Panc1 (cell line): ENCODE measurements at places on chromosomes 2 and 18.
A peak's percentile ranks its signal among the peaks of the same experiment; 100 is the strongest.

GRCh38 chr2:26179446-26179913 is 6.6 kb downstream of the GAREM2 start:
- DNase-seq, result no peak
- H3K27me3 ChIP-seq, result no peaks in the 10 kb centered on the region
- H3K4me3 ChIP-seq, result peak overlapping the region; percentile 44
- no peaks in the 10 kb centered on the region for H3K36me3 ChIP-seq
- H3K4me1 ChIP-seq, result peaks cover 11% of the 10 kb centered on the region

DNA sequence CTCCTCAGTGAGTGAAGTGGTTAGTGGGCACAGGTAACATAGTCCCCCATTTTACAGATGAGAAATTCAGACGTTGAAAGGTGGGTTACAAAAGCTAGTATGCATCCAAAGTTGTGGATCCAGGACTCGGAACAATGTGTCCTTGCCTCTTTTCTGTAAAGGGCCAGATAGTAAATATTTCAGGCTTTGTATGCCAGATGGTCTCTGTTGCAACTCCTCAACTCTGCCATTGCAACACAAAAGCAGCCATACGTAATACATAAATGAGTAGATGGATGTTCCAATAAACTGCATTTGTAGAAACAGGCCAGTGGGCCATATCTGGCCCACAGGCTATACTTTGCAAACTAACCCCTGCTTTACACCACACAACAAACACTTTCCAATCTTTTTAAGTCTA is 166.6 kb upstream of the PKDCC start:
- no peak overlapping the region for H3K4me3 ChIP-seq
- H3K27ac ChIP-seq, result no peak overlapping the region
- H3K27me3 ChIP-seq, result no peaks in the 10 kb centered on the region
- H3K4me1 ChIP-seq, result no peaks in the 10 kb centered on the region
- no peak for DNase-seq

- no peaks in the 10 kb centered on the region for H3K4me1 ChIP-seq
- no peaks in the 10 kb centered on the region for H3K36me3 ChIP-seq
- H3K27ac ChIP-seq, result no peak overlapping the region
- DNase-seq, result no peak
- no peaks in the 10 kb centered on the region for H3K27me3 ChIP-seq
- no peak overlapping the region for H3K4me3 ChIP-seq
Observed at GRCh38 chr18:37230768-37231167, 334.8 kb downstream of the CELF4 start.

- no peak overlapping the region for H3K4me3 ChIP-seq
- H3K27me3 ChIP-seq, result no peaks in the 10 kb centered on the region
- no peaks in the 10 kb centered on the region for H3K4me1 ChIP-seq
- H3K27ac ChIP-seq, result no peak overlapping the region
- no peaks in the 10 kb centered on the region for H3K36me3 ChIP-seq
Observed at GRCh38 chr2:240288087-240288521, 147.4 kb upstream of the GPC1 start.

- no peaks in the 10 kb centered on the region for H3K36me3 ChIP-seq
- H3K4me3 ChIP-seq, result no peak overlapping the region
- no peak for DNase-seq
Observed at GRCh38 chr2:55761024-55761423, 67.4 kb upstream of the PNPT1 start.

DNA sequence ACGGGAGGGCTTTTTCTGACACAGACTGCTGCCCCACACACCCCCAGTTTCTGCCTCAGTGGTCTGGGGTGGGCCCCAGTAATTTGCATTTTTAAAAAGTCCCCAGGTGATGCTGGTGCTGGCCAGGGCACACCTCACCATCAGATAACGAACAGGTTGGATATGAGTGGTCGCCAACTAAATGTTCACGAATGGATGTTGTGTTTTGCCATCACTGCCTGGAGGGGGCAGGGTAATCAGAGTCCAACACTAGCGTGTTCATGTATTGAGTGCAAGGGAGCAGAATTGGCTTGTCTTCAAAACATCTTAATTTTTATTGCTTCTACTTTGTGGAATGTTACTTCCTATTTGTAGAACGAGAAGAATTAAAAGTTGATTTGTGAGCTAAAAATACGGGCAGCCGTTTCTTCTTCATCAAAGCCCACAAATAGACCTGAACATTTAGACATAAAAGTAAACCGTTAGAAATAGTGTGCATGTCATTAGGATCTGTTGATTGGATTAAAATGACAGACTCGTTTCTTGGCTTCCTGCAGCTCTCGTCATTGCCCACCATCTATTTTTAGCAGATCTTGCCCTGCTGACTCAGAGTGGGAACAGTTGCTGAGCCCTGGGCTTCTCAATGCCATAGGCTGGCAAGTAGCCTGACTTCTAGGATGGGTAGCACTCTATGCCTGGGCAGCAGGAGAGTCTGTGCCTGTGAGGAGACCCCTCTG is 45.2 kb downstream of the NCK2 start:
- peaks cover 2% of the 10 kb centered on the region; the same call in 1 of the 2 replicates for H3K4me1 ChIP-seq
- H3K4me3 ChIP-seq, result no peak overlapping the region
- no peak overlapping the region for H3K27ac ChIP-seq
- DNase-seq, result no peak
- no peaks in the 10 kb centered on the region for H3K27me3 ChIP-seq
- no peaks in the 10 kb centered on the region for H3K36me3 ChIP-seq

- no peak for DNase-seq
- no peak overlapping the region for H3K4me3 ChIP-seq
- H3K27me3 ChIP-seq, result no peaks in the 10 kb centered on the region
- no peaks in the 10 kb centered on the region for H3K36me3 ChIP-seq
- H3K4me1 ChIP-seq, result no peaks in the 10 kb centered on the region
Observed at GRCh38 chr2:105121434-105121833, 83.6 kb downstream of the MRPS9 start.

GRCh38 chr2:61928826-61929461 is 23.5 kb downstream of the COMMD1 start:
- H3K27me3 ChIP-seq, result no peaks in the 10 kb centered on the region
- no peaks in the 10 kb centered on the region for H3K4me1 ChIP-seq
- no peaks in the 10 kb centered on the region for H3K36me3 ChIP-seq
- no peak overlapping the region for H3K27ac ChIP-seq
- H3K4me3 ChIP-seq, result no peak overlapping the region
- no peak for DNase-seq

GRCh38 chr2:57962861-57963260 is 83.7 kb upstream of the VRK2 start:
- H3K4me1 ChIP-seq, result no peaks in the 10 kb centered on the region
- H3K4me3 ChIP-seq, result no peak overlapping the region
- no peak for DNase-seq
- no peaks in the 10 kb centered on the region for H3K36me3 ChIP-seq
- no peaks in the 10 kb centered on the region for H3K27me3 ChIP-seq

DNA sequence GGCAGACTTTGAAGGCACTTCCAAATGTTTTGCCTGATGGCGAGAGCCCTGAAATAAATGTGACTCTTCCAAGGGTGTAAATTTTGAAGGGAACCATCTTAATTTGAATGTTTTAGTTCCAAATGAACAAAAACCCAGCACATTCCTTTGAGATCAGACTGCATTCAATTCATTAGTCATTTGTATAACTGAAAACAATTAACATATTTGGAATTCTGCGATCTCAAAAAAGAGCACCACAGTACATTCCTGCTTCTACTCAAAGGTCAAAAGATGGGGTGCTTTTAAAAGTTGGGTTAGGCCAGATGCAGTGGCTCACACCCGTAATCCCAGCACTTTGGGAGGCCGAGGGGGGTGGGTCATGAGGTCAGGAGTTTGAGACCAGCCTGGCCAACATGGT is 38.2 kb upstream of the CHRNA1 start:
- no peaks in the 10 kb centered on the region; the same call in none of the 2 replicates for H3K36me3 ChIP-seq
- no peaks in the 10 kb centered on the region for H3K4me1 ChIP-seq
- no peak overlapping the region for H3K4me3 ChIP-seq
- no peaks in the 10 kb centered on the region for H3K27me3 ChIP-seq

- no peaks in the 10 kb centered on the region for H3K36me3 ChIP-seq
- H3K4me3 ChIP-seq, result no peak overlapping the region
- H3K4me1 ChIP-seq, result peaks cover 4% of the 10 kb centered on the region; the same call in 1 of the 2 replicates
- DNase-seq, result no peak
- H3K27ac ChIP-seq, result no peak overlapping the region
Observed at GRCh38 chr2:173753441-173753840, 211.7 kb downstream of the SP3 start.

GRCh38 chr2:171846894-171847293 is 47.1 kb downstream of the SLC25A12 start:
- H3K27ac ChIP-seq, result no peak overlapping the region
- no peaks in the 10 kb centered on the region for H3K27me3 ChIP-seq
- no peaks in the 10 kb centered on the region for H3K4me1 ChIP-seq
- no peaks in the 10 kb centered on the region for H3K36me3 ChIP-seq
- DNase-seq, result no peak

GRCh38 chr2:136016836-136017235 is 31.4 kb upstream of the DARS1 start:
- no peak overlapping the region for H3K4me3 ChIP-seq
- H3K4me1 ChIP-seq, result no peaks in the 10 kb centered on the region

DNA sequence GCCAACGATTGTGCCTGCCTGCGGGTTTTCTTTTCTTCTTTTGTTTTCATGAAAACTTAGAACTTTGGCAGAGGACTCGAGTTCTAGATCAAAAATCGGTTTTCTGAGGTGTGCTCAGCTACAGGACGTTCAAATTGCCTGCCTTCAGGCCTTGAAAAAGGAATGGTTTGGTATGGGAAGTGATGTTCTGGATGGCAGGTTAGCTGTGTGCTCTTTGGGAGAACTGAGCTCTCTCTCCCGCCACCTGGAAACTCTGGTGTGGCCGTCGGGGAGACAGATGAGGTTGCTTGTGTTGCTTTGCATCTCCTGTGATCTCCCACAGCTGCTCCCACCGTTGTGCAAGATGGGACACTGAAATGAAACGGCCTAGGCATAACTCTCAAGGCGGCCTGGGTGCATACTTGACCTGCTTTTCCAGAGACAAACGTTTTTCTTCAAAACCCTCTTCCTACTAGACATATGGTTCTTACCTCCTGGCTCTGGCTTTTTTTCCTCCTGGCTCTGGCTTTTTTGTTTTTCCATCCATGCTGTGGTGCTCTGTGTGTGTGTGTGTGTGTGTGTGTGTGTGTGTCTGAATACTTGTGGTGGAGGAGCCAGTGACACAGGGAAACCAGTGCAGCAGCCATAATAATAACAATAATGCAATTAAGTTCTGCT is 2.0 kb downstream of the FMNL2 start:
- peak overlapping the region; percentile 88 for H3K27ac ChIP-seq
- H3K27me3 ChIP-seq, result no peaks in the 10 kb centered on the region
- peak overlapping the region; percentile 88 for H3K4me3 ChIP-seq
- no peaks in the 10 kb centered on the region for H3K36me3 ChIP-seq
- DNase-seq, result no peak

GRCh38 chr2:105883911-105884694 is 139.4 kb downstream of the NCK2 start:
- no peak overlapping the region for H3K27ac ChIP-seq
- H3K4me1 ChIP-seq, result no peaks in the 10 kb centered on the region
- H3K27me3 ChIP-seq, result no peaks in the 10 kb centered on the region
- no peak overlapping the region for H3K4me3 ChIP-seq
- H3K36me3 ChIP-seq, result no peaks in the 10 kb centered on the region
- no peak for DNase-seq

- no peaks in the 10 kb centered on the region for H3K36me3 ChIP-seq
- DNase-seq, result no peak
- no peak overlapping the region for H3K4me3 ChIP-seq
- no peaks in the 10 kb centered on the region for H3K4me1 ChIP-seq
- H3K27ac ChIP-seq, result no peak overlapping the region
Observed at GRCh38 chr2:222842491-222843174, 18.2 kb upstream of the ACSL3 start.

DNA sequence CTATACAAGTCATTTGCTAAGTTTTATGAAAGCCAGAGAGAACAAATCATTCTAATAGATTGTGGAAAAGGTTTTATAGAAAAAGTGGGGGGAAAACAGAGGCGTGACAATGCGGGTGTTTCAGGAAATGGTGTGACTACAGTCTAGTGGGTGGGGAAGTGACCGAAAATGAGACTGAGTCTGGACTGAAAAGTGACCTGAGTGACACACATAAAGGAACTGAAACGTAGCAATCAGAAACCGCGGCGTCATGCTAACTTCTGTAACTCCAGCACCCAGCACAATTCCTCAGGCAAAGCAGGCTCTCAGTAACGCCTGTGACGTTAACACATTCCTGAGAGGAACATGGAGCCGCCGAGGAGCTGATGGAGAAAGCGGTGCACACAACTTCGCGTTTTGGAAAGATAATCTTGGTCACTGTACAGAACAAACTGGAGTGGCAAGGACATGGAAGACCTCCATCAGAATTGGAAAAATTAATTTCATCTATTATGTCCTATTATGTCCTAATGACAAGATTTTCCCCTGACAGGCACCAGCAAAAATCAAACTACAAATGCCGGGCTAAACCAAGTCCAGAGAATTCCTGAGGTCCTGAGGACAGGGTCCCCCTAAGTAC is 1.4 kb upstream of the CD226 start:
- H3K4me3 ChIP-seq, result no peak overlapping the region
- H3K4me1 ChIP-seq, result no peaks in the 10 kb centered on the region

- no peak for DNase-seq
- no peaks in the 10 kb centered on the region for H3K36me3 ChIP-seq
- no peaks in the 10 kb centered on the region for H3K4me1 ChIP-seq
- H3K4me3 ChIP-seq, result no peak overlapping the region
- no peaks in the 10 kb centered on the region for H3K27me3 ChIP-seq
Observed at GRCh38 chr2:212242724-212243123, 295.9 kb downstream of the ERBB4 start.

GRCh38 chr18:76619621-76620315 is 124.7 kb upstream of the ZNF516 start:
- no peak for DNase-seq
- H3K36me3 ChIP-seq, result no peaks in the 10 kb centered on the region
- no peak overlapping the region for H3K4me3 ChIP-seq
- peaks cover 20% of the 10 kb centered on the region for H3K4me1 ChIP-seq
- no peak overlapping the region for H3K27ac ChIP-seq
- H3K27me3 ChIP-seq, result no peaks in the 10 kb centered on the region

GRCh38 chr2:236089271-236090026 is 78.7 kb downstream of the GBX2 start:
- no peak for DNase-seq
- no peaks in the 10 kb centered on the region for H3K27me3 ChIP-seq
- no peaks in the 10 kb centered on the region for H3K4me1 ChIP-seq

DNA sequence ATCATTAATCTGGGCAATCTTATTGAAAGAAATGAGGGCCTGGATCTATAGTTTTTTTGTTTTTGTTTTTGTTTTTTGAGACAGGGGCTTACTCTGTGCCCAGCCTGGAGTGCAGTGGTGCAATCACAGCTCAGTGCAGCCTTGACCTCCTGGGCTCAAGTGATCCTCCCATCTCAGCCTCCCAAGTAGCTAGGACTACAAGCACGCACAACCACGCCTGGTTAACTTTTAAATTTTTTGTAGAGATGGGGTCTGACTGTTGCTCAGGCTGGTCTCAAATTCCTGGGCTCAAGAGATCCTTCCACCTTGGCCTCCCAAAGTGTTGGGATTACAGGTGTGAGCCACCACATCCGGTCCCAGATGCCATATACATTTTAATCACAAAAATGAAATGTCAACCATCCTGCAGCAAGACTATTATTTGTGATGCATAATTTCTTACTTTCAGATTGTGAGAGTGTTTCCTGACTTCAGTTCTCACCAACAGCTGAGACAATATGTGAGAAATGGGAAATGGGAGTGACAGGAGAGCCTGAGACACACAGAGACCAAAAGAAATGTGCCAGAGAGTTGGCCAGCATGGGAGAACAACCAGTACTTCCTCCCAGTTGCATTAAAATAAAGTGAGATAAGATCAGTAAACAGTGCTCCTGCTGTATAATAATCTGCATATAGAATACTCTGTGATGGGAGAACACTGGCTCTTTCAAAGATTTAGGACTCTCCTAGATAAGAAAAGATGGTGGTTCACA is 87.6 kb downstream of the METTL8 start:
- H3K27ac ChIP-seq, result 0 out of 2 replicates have a peak overlapping the region, but pooled peaks have one; percentile 25
- no peak for DNase-seq
- peaks cover 18% of the 10 kb centered on the region for H3K4me1 ChIP-seq
- no peaks in the 10 kb centered on the region for H3K27me3 ChIP-seq
- H3K4me3 ChIP-seq, result no peak overlapping the region
